ENCODE measurements at places on chromosomes 12 and 14.

- no peak for DNase-seq
Measured at GRCh38 chr12:122729583-122730214, 945 bp downstream of the HCAR1 start.

DNA sequence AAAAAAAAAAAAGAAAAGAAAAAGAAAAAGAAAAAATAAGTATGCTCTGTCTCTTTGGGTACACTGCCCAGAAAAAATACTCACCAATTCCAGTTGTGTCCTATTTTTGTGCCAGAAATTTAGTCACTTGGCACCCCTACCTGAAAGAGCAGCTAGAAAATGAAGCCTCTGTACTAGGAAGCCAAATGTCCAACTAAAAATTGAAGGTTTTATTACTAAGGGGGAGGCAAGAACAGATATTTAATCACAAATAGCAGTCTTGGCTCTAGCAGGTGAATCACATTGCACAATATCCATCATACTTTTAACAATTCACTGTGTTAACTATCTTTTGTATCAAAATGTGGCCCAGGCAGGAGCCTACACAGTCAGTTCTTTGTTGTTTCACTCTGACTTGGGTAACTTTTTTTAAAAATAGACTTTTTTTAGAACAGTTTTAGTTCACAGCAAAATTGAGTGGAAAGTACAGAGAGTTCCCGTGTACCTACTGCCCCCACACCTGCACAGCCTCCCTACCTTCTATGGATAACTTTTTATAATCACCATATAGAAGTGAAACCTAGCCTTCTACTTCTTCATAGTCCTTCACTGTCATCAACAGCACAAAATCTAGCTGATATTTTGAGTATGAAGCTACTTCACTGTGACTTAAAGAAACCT lies 87.1 kb upstream of the ATF7IP start:
- no peak for DNase-seq

- no peak for DNase-seq
Measured at GRCh38 chr14:100900837-100901390, 2.6 kb downstream of the RTL1 start.

- DNase-seq, result no peak
Measured at GRCh38 chr14:45298423-45299117, 45.6 kb upstream of the MIS18BP1 start.

DNA sequence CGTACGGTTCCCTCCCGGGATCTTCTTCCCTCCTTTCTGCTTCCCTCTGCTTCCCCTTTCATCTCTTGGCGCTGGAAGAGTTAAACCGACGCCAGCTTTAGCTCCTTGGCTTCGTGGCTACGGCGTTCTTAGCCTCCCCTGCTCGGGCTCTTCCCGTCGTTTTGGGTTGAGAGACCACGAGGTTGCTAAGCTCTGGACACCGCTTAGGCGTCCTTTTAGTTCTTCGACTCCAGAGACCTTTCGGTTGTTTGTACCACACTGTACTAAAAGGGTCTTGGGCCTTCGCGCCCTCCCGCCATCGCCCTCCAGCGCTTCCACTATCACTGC lies 545 bp downstream of the CPSF2 start:
- DNase-seq, result no peak

DNA sequence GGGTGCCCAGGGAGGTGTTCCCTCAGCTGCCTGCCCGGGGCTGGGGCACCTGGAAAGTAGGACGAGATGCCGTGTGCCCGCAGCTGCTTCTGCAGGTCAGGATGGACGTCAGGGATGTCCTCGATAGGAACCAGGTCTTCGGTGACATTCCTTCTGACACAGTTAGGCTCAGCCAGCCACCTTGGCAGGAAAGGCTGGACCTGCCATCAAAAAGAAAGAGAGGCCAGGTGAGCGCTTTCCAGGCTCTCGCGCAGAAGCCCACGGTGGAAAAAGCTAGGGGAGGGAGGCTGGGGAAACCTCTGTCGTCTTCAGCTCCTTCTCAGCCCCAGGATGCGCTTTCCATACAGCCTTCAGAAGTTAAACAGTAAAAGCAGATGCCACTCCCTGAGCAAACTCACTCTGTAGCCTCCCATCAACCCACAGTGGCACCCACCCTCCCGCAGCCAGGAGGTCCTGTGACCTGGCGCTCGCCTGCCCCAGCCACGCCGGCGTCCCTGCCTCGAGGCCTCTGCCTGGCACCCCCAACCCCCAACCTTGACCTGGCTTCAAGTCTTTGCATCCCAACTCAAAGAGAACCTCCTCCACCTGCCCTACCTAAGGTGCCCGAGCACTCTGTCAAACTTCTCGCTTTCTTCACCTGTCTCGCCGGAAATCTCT lies 1.3 kb downstream of the DDX51 start:
- DNase-seq, result no peak

DNA sequence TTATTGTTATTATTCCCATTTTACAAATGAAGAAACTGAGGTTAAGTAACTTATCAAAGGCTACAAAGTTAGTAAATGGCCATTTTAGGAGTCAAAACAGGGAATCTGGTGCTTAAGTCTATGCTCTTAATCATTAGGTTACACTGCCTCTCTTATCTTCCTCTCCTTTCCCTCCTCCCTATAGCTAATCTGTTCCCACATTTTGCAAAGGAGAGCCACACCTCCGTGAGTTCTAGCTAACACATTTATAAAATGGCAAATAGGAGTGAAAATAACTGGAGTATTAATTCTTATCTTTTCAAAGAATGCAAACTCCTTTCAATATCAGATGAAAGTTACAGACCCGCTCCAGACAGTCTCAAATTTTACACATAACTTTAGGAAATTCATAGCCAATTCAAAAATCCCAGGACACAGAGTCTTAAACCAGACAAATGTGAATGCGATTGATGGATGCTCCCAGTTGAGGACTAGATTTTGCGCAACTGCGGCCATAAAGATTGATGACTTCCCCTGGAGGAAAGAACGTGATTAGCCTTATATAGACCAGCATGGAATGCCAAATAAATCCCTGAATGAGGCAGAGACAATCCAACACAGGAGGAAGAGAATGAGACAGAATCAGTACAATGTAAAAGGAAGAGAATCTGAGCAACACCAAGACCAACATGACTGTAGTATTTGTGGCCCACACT lies 225.0 kb upstream of the ARID2 start:
- DNase-seq, result no peak

DNA sequence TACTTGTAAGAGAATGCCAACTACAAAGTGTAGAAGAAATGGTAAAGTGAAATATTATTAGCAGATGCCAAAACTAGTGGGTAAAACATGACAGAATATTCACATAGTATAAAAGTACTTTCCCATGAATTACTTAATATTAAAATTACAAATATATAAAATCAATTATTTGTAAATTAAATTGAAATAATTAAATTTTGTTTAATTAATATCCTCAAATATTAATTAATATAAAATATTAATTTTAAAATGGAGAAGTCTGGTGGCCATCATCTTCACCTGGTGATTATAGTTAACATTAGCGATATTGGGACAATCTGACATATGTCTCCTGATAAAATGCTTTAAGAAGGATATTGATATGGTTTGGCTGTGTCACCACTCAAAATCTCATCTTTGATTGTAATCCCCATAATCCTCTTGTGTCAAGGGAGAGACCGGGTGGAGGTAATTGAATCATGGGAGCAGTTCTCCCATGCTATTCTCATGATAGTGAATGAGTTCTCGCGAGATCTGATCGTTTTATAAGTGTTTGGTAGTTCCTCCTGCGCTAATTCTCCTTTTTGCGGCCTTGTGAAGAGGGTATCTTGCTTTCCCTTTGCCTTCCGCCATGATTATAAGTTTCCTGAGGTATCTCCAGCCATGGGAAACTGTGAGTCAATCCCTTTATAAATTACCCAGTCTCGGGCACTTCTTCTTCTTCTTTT lies 55.0 kb upstream of the SGPP1 start:
- DNase-seq, result no peak

- no peak for DNase-seq
Measured at GRCh38 chr14:52227619-52228222, 39.8 kb upstream of the PTGDR start.

DNA sequence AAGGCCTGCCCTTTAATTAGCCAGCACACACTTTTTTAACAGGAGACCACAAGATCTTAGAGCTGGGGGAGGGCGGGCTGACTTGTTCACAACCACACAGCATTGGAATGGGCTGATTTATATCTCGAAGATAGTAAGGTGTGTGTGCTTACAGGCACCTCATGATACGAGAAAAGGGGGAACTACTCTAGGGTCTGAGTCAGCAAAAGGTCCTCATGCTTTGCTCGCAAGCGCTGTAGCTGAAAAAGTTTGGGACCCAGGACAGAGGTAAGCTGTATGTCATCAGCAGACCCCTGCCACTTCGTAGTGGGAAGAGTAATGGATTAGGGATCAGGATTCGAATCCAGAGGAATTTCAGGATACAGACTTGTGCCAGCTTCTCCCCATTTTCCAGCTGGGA lies 88.9 kb upstream of the RBM19 start:
- no peak for DNase-seq

DNA sequence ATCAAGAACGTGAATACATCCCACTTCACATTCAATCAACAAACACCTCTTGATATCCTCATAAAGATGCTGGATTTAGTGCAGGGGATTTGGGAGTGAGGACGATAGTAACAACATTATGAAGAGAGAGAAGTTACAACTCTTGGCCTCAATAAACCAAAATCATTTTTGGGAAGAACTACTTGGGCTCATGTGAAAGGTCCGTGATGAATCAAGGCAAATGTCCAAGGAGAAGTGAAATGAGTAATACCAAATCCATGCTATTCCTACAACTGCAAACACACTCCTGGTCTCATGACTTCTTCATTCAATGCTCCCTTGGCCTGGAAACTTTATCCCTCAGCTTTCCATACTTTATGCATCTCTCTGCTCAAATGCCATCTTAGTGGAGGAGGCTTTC lies 162.0 kb upstream of the LMNTD1 start:
- no peak for DNase-seq

DNA sequence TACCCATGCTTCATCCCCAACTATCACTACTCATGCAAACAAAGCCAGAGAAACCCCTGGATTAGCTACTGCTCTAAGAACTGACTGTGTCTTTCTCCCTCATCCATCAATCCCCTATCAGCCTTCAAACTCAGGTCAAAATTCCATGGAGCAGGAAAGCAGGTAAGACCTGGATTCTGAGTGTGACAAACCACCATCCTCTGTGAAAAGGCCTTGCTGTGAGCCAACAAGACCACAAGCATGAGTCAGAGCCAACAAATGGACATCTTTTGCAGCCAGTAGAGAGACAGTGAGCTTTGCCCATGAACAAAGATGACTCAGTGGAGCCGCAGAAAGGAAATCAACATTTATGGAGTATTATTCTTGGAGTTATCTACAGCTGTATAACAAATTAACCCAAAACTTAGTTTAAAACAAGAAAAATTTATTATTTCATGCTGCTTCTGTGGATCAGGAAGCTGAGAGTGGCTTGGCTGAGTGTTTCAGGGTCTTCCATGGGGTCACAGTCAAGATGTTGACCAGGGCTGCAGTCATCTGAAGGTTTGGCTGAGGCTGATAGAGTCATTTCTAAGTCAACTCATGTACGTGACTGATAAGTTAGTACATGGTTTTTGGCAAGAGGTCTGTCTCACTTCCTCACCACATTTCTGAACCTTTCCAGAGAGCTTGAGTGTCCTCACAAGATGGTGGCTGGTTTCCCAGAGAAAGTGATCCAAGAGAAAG lies 61.1 kb downstream of the PITPNM2 start:
- no peak for DNase-seq

DNA sequence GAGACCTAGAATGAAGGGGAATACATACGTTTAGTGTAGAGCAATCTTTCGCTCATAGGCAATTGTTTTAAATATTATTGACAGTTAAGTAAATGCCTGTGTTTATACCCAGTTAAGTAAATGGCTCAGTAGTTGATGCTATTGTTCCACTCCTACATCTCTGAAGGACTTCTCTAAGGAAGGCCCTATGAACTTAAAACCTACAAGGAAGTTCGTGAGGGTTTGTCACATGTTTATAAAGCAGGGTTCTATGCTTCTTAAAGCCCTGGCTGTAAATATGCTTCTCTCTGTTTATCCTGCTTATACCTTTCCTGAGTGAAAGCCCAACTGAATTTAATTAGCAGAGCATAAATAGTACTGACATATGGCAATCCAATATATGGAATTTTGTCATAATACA lies 282.1 kb upstream of the NPAS3 start:
- DNase-seq, result no peak

GRCh38 chr14:24399999-24400718 lies 1.4 kb downstream of the NYNRIN start:
- no peak for DNase-seq

- DNase-seq, result no peak
Measured at GRCh38 chr14:72332871-72333270, 400.6 kb downstream of the RGS6 start.

DNA sequence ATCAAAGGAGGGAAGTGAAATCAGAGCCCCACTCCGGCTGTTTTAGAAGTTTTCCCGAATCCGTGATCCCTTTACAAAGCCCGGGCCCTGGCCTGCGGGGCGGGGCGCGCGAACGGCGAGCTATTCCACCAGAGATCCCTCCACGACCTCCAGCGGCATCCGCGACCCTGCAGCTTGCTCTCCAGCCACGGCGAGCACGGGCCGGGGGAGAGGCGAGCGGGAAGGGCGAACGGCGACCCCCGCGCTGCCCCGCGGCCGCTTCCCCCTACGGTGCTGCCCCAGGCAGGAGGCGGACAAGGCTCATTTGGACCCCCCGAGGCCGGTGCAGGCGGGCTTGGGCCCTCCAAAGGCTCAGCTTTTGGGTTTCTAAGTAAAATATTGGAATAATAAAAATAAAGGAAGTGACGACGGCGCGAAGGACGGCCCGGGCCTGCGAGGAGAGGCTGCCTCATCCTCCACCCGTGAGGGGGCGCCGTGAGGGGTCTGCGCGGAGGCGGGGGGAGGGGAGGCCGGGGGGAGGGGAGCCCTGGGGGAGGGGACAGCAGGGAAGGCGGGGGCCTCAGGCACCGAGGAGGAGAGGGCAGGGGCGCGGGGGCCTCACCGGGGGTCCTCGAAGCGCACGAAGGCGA lies 613 bp downstream of the SRSF9 start:
- no peak for DNase-seq

DNA sequence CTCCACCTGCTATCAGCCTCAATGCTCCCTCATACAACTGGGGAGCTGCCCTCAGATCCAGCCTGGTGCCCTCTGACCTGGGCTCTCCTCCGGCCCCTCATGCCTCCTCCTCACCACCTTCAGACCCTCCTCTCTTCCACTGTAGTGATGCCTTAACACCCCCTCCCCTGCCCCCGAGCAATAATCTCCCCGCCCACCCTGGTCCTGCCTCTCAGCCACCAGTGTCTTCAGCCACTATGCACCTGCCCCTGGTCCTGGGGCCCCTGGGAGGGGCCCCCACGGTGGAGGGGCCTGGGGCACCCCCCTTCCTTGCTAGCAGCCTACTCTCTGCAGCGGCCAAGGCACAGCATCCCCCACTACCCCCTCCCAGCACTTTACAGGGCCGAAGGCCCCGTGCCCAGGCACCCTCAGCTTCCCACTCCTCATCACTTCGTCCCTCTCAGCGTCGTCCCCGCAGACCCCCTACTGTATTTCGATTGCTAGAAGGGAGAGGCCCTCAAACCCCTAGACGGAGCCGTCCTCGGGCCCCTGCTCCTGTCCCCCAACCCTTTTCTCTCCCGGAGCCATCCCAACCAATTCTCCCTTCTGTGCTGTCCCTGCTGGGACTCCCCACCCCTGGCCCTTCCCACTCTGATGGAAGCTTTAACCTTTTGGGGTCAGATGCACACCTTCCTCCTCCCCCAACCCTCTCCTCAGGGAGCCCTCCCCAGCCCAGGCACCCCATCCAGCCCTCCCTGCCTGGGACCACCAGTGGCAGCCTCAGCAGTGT lies 3.2 kb downstream of the MBD6 start:
- DNase-seq, result no peak

GRCh38 chr12:100185361-100185894 lies 15.2 kb upstream of the ACTR6 start:
- DNase-seq, result no peak

GRCh38 chr12:23949348-23950209 lies at the start of gene SOX5:
TSS of gene SOX5 (minus strand) at chr12:23949670. CDS start at chr12:23949601, 69 bp downstream.
- no peak for DNase-seq

- no peak for DNase-seq
Measured at GRCh38 chr12:91287753-91288152, 105.1 kb upstream of the DCN start.

All from esophagus squamous epithelium (tissue), 5 donors.